ENCODE measurements at places on chromosomes 4 and X. TPM values are rescaled to one million over a fixed set of nuclear protein-coding genes. Genes with fewer than 3 reads are reported as not detected.

Gene CT45A2
- total RNA-seq = not detected

Gene IGSF1
- not detected for total RNA-seq

Gene EVC2
- 14.2 TPM for total RNA-seq

Gene RTL9
- 0.24 TPM for total RNA-seq

Gene CT47C1
- total RNA-seq = not detected

Gene S100P
- total RNA-seq = not detected

Gene PTCHD1
- not detected for total RNA-seq
